ENCODE measurements at places on chromosomes 7 and 10.

DNA sequence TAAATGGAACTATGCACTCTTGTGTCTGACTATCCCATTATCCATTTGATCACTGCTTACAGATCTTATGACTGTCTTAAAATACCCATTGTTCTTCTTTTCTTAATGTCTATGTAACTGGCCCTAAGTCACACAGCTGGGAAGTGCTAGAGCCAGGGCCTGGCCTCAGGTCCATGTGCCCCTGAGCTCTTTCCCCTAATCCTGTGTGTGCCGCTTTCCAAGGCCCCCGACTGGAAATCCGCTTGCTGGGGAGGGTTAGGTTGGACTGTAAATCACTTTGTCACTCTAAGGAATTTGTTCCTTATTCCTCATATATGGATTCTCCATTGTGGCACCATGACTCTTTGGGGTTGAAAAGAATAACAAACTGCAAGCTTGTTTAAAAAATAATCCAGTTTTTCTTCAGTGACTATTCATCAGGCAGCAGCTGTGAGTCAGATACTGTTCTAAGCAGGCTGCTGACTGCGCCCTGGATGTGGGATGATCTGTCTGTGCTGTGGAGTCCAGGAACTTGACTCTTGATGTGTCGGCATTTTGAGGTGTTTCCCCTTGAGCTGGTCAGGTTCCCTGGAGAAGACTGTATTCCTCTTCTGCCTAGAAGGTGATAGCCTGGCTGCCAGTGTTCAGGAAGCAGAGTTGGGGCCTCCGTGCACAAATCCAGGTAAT is 236.3 kb downstream of the SDK1 start:
- no peak for DNase-seq

DNA sequence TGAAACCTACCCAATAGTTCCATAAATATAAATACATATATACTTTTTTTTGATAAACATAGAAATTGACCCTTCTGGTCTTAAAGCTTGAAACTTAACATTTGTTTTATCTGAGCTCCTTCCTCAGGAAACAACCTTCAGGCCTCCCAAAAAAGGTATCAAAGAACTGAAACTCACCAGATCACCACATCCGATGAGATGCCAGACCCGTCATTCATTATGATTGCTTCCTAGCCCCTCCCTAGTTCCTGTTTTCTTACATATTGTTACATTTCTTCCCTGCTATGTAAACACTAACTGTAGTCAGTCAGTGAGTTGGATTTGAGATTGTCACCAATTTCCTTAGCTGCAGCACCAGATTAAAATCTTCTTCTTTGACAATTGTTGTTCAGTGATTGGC is 663.6 kb downstream of the PCDH15 start:
- no peak for DNase-seq

GRCh38 chr10:132248455-132249225 is 59.1 kb downstream of the STK32C start:
- DNase-seq, result peak; percentile 20

DNA sequence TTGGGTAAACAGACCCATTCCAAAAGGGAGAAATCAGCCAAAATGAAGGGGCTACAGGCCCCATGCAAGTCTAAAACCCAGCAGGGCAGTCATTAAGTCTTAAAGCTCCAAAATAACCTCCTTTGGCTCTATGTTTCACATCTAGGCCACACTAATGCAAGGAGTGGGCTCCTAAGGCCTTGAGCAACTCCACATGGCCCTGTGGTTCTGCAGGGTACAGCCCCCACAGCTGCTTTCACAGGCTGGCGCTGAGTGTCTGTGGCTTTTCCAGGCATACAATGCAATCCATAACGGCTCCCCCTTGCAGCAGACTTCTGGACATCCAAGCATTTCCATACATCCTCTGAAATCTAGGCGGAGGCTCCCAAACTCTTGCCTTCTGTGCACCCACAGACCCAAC is 9.0 kb downstream of the TMEM243 start:
- no peak for DNase-seq

DNA sequence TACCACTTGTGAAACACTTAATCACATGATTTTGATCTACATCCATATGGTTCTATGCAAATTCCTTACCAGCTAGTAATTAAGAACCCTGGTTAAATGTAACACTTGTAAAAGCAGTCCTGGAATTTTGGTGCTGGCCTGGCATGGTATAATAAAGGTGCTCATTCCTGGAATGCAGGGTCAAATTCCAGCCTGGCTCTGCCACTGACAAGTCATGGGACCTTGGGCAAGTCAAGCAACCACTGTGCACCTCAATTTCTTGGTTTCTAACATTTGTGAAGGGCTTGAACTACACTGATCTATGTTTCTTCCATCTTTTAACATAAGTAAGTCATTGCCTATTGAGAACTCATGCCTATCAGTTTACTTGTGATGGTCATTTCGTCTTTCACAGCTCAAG is 91.9 kb upstream of the PIK3CG start:
- no peak for DNase-seq

DNA sequence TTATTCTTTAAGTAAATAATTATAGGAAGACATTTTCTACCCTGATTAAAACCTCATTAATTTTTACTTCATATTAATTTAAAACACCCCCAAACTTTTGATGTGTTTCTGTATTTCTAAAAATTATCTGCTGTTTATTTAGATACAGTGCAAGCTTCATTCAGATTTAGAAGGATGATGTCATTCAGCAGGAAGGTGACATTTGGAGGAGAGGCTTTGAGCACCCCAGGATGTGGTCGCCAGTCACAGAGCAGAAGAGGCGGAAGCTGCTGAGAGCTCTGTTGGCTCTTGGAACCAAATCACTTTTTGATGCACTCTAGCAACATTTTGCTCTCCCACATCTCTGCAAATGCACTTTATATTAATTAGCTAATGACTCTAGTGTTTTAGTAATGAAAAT is 233.9 kb upstream of the CACNA2D1 start:
- DNase-seq, result no peak

- no peak for DNase-seq
Measured at GRCh38 chr7:83289419-83289993, 126.8 kb upstream of the PCLO start.

DNA sequence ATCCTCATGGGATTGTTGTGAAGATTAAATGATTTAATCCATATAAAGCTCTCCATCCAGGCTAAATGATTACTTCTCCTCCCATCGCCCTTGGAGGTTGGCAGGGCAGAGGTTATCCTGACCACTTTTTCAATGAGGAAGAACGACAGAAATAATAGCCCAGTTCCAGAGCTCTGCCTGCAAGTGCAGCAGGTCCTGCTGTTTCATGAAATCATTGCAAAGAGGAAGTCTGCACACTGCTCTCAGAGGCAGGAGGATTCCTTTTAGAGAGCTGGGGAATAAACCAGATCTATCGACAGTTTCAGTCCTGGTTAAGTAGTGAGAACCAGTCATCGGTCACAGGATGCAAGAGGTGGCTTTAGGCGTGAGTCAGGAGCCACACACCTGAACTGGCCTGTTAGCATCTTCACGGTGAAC is 25.0 kb upstream of the CDH23 start:
- DNase-seq, result peak; percentile 73

DNA sequence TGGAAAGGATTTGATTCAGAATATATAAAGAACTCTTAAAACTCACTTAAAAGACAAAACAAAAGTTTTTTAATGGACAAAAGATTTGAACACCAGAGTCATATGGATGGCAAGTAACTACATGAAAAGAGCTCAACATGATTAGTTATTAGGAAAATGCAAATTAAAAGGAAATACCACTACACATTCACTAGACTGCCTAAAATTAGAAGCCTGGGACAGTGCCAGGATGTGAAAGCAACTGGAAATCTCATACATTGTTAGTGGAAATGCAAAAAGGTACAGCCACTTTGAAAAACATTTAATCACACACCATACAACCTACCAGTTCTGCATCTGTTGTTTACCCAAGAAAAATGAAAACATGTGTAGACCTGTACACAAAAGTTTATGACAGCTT is 48.8 kb downstream of the RALA start:
- DNase-seq, result no peak

DNA sequence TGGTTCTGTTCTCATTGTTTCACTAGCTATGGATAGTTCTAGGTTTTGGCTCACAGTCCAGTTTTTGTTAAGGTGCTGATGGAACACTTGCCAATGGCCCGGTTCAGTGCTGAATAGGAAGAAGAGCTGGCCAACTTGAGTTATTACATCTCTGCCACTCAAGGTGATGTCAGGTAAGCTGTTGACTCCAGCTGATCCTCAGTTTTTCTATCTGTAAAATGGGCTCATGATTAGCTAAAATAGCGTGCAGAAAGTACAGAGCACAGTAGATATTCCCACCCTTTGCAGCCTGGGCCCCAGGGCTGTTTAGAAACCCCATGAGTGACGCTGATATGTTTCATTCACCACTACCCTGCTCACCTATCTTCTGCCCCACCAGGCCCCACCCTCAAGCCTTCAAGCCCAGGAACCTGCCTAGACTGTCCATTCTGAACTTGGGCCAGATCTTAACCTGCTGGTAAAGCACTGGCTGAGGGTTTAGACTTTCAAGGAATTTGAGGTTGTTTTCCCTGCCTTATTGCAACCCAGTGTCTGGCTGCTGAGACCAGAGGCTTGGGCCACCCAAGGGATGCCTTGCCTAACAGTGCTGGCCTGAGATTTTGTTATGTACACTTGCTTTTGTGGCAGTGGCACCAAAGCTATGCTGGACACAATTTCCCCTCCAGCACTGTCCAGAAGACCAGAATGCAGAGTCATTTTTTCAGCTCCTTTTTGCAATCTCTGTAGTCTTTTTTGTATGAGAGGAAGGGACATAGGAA is 378.2 kb upstream of the ZMIZ1 start:
- DNase-seq, result no peak

All from suppressor macrophage treated with lipopolysaccharide for 4 hours (primary cell).